Cardiac ventricle fibroblast (primary cell): ENCODE measurements at places on chromosomes 13 and 19. TPM values are rescaled to one million over a fixed set of nuclear protein-coding genes. Genes with fewer than 3 reads are reported as not detected.

The ZNF71 gene
- 4.4 and 6.1 TPM in 2 replicates for total RNA-seq

The ZNF90 gene
- total RNA-seq: 0.15 and 0.44 TPM in 2 replicates

The LGALS7B gene
- not detected in 2 replicates for total RNA-seq

The ZNF681 gene
- 0.83 and 0.94 TPM in 2 replicates for total RNA-seq

The KBTBD6 gene
- 6.9 and 10.8 TPM in 2 replicates for total RNA-seq

The WDR88 gene
- total RNA-seq: not detected in 2 replicates

The PODNL1 gene
- total RNA-seq: 5.7 and 8.3 TPM in 2 replicates

The LIM2 gene
- total RNA-seq: not detected in 2 replicates
